ENCODE measurements at places on chromosomes 5 and 9.

DNA sequence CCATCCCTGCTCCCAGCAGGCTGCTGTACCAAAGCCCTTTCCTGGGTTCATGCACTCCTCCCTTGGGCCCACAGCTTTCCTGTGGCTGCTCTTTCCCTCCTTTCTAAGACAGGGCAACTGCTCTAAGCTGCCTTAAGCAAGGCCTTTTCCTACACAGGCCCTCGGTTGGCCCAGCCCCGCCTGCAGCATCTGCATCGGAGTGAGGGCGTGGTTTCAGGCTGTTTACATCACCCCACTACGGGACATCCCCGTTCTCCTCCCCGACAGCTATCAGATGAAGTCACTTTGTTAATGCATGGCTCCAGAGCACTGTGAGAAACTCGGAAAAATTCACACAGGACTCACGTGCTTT lies 3.4 kb downstream of the DPH7 start:
- DNase-seq = no peak

DNA sequence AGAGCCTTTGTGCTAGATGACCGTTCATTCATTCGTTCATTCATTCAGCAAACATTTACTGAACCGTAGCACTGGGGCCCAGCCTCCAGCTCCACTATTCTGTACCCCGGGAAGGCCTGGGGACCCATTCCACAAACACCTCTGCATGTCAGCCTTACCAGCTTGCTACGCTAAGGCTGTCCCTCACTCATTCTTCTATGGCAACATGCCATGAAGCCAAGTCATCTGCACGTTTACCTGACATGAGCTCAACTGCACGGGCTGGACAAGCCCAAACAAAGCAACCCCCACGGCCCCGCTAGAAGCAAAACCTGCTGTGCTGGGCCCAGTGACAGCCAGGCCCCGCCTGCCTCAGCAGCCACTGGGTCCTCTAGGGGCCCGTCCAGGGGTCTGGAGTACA lies 6.0 kb downstream of the CEL start:
- no peak for DNase-seq

GRCh38 chr5:133243196-133243595 lies 191.4 kb downstream of the HSPA4 start:
- DNase-seq = no peak

DNA sequence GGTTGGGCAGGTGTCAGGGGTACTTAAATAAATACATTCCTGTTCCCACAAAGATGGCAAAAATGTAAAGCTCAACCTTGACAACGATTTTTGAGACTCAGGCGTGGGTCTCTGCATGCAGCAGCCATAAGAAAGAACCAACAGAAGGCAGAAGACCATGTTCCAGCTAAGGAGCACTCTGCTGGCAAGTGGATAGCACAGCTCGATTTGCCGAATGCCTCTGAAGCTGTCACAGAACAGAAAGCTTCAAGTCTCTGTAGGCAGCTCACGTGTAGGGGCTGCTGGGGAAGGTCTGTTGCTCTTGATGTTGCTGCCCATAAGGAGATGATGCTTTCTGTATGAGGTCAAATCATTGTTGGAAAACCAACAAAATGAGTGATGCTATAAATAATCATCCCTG lies 119.6 kb upstream of the GRIN3A start:
- DNase-seq = no peak

DNA sequence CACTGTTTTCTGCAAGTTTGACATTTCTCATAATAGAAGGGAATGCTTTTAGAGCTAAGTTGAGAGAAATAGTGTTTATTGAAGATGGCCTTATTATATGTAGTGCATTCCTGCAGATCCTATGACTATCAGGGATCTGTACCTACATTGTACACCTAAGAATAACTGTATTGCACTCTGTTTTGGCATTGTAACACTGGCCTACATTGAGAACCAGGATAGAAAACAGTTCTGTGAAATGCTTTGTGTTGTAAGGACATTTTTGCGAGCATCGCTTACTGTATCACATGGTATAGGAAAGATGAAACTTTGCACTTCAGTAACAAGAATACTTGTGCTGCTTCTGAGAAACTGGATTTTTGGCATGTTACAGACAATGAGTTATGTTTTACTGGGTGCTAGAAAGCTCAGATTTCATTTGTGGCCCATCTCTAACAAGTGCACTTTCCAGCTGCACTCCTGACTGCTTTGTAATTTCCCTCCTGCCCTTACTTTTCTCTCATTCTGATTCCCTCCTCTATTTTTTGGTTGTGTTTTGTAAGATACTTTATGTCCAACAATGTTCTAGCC lies 30.6 kb downstream of the C9orf85 start:
- DNase-seq = no peak

DNA sequence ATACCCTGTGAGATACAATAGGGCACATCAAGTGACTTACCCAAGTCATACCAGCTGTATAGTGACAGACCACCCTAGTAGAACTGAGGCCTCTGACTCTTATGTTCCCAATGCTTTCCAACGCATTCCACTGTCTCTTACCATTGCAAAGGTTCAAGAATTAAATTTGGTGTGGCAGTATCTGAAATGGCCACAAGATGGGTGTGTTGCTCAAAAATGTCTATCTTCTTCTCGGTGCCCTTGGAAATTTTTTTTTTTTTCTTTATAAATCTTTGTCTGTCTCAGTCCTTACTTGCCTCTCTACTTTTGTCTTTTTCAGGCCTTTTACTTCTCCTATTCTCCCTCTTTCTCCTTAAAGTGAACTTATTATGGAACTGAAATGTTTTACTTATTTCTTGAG lies 48.4 kb downstream of the GPR21 start:
- DNase-seq = peak; percentile 64

- no peak for DNase-seq
These were observed 108.7 kb downstream of the PALM2AKAP2 start for GRCh38 chr9:109888695-109889094.
